ENCODE measurements at places on chromosomes 11 and 22.

DNA sequence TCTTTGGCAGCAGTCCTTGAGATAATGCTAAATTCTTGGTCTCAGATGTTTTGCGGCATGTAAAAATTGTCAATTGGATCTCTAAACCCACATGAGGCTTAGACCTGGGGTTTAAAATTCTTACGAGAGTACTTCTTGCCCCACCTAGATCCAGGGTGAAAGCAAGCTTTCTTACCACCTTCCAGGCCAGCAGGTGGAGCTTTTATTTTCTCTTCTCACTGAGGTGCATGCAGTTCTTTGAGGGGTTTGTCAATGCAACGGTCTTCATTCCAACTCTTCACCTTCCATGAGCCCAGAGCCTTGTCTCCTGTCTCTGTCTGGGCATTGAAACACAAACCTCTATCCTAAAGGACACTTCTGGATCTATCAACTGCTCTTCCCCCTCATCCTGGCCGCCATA is 154.1 kb downstream of the MYO18B start:
- no peak for DNase-seq

GRCh38 chr11:46391578-46392420 is at the start of gene CHRM4:
Gene CHRM4 (minus strand): TSS chr11:46391776. CDS start chr11:46386557, 5,219 bp downstream.
- DNase-seq = no peak

DNA sequence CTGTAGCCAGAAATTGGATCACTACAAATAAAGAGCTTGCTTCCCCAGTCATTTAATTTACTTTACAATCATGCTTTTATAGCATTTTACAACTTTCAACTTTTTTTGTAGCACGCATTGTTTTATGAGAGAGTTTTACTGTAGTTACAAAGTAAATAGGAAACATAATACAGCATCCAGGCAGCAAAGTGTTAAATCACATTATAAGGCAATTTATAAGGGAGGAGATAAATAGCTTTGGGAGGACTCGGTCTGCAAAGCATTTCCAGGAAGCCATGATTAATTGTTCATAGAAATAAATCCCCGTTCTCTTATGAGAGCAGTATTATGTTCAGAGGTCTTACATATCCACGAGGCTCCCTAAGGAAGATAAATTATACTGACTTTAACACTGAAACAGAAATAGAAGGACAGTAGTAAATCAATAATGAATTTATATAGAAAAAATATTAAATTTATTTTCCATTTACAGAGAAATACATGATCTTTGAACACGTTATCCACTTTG is 792.6 kb upstream of the RAG2 start:
- no peak for DNase-seq

GRCh38 chr11:18748766-18749365 is 22.9 kb upstream of the IGSF22 start:
- DNase-seq = no peak

DNA sequence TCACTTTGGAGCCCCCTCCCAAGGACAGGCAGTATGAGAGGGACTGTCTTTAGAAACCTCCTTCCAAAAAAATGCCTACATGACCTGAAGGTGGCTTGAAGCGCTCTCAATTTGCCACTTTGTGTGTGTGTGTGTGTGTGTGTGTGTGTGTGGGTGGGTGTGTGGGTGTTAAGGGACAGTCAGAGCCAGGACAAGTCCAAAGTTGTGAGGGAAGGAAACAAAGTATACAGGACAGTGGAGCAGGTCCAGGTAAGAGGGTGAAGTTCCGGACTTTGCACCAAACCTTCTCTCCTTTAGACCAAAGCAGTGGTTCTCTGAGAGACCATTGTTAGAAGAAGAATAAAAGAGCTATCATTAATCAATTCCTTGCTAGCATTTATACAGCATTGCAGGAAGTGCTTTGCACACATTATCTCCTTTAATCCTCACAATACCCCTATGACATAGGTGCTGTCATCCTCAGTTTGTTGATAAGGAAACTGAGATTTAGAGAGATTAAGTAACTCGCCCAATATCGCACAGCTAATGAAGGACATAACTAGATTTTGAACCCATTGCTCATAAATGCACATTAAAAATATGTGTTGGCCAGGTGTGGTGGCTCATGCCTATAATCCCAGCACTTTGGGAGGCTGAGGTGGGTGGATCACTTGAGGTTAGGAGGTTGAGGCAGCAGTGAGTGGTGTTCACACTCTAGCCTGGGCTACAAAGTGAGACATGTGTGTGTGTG is 12.4 kb upstream of the SLC5A1 start:
- DNase-seq = no peak

DNA sequence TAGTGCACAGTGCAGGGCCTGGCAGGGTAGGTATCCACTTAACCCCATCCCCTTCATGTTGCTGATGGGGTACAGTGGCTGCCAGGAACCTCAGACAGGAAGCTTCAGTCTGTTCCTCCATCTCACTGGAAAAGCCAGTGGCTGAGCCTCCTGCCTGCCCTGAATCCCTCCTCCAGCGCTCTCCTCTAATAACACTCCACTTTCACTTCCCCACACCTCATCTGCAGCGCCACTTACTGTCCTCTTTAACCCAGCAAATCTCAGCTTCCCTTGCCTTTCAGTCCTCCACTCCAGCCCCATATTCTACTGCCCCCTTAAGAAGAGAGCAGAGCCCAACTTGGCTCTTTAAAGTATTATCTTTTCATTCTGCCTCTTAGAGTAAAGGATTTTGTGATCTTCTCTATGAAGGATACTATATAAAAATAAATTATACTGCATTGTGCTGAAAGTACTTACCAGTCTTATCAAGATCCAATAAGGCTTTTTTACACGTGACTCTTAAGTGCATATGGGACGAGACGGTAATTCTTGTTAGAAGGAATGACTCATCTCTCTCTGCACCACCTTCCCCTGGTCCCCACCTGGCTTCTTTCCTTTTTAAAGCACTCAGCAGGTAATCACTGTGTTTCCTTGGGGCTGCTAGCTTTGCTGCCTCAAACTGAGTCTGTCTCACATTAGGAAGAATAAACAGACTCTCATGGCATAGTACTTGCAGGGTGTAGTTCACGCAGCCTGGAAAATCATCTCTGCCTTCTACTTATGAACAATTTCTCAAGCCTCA is 238.0 kb upstream of the NARS2 start:
- no peak for DNase-seq

- DNase-seq = peak; percentile 68
Observed at GRCh38 chr22:40487663-40488249, 117.4 kb downstream of the SGSM3 start.

DNA sequence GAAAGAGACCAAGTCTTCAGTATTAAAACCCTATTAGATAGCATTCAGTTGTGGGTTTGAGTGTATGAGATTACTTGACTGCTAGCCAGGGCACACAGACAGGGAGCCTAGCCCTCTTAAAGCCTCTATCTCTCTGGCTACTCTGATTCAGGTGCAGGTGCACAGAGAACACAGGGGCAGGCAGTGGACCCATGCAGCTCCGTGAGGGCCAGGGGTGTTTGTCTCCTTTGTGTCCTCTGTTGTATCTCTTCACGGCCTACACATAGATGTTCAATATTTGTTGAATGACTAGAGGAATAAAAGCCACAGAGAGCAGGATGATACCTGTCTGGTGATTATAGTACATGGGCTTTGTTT is 21.5 kb upstream of the AIFM3 start:
- DNase-seq = no peak

DNA sequence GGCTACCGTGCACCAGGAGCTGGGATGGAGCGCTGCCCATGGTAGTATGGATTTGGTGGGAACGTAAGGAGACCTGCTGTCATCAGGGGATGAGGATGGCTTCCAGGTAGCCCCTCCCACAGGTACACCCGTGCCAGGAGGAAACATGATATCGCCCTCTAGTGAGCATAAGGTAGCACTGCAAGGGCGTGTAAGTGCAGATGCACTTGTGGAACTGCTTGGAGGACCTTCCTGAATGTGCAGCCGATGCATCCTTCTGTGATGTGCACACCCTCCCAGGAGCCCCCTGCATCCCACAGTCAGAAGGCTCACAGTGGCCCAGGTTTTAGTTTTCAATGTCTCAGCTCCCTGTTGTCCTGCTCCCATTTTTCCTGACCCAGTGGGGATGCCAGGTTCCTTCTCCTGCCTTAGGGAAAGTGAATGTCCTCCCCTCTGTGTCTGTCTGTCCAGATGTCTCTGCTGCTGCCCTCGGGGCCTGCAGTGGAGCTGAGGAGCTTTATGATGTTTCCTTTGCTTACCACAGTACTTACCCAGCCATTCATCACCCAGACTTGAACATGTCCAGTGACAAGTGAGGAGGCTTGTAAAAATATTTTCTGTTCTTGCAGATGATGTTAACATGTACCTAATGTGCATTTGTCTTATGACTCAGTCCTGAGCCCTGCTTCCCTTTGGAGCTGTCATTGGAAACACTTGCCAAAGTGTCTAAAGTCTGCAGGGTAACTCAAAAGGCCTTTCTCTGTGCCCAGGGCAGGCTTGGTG is 49.2 kb downstream of the DBX1 start:
- DNase-seq = no peak

- DNase-seq = peak; percentile 50
Observed at GRCh38 chr22:50581031-50581949, 1.4 kb downstream of the CHKB start.

- DNase-seq = no peak
Observed at GRCh38 chr11:70716986-70717775, 318.9 kb downstream of the CTTN start.

DNA sequence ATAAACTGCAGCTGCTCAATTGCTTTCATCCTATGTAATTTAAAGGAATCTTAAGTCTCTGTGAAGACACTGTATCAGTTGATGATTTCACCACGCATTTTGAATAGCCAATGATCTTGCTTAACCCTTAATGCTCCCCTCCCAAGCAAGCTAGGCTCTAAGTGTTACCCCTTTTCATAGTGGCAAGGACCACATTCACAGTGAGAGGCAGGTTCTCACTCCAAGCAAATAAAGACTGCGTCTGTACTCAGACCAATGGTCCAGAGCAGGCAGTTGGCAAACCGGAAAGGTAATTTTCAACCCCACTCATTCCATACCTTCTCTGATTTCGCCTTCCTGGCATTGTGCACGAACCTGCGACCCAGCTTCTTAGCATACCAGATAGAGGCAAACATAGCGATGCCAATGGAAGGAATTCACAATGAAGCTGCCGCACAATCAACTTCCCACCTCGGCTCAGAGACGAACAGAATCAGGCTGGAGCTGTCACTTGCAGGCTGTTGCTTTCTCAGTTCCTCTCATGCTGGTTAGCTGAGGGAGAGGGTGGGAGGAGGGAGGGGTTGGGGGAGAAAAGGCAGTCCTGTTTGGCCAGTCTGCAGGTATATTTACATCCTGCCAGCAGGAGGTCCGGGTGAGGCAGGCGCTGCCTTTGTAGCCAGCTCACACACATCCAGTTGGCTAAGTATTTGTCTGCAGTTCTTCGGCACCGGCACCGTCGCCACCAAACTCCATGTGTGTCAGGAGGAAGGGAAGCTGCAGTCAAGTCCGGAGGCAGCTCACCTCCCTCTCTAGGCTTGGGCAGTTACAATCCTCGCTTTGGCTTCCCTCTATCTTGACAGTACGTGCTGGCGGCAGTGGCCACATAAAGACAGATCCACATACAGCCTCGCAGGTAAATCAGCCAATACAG is 1151.2 kb upstream of the CCDC90B start:
- no peak for DNase-seq

DNA sequence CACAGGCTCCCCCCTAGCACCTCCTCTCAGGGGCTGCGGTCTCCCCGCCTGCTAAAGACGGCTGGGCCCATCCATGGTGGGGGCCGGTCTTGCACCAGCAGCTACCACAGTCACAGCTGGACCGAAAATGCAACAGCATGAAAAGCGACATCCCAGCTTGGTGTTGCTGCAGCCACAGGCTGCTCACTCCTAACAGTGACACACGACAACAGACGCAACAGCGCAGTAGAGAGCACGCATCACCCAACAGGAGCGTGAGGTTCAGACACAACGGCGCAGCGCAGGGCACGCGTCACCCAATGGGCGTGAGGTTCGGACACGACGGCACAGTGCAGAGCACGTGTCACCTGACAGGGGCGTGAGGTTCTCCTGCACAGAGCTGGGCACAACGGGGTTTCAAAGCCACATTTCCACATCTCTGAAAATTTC is 24.1 kb downstream of the TOLLIP start:
- no peak for DNase-seq

DNA sequence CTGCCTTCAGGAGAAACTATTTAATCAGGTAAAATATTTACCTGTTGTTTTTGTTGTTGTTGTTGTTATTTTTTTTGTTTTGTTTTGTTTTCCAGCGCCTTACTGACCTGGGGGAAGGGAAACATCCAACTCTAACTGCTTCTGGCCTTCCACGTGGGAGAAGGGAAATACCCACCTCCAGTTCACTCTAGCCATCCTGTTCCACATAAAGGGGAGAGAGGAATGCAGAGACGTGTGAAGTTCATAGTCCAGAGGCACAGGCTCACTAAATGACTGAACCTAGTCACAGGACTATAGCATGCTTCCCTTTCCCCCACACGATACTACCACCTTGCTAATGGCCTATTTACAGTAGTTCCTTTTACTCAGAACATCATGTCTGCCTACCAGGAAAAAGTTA is 72.4 kb upstream of the VSTM5 start:
- no peak for DNase-seq

GRCh38 chr11:119684361-119685110 is 44.5 kb downstream of the NECTIN1 start:
- peak; percentile 68 for DNase-seq

- no peak for DNase-seq
Observed at GRCh38 chr11:61594907-61595257, 14.0 kb upstream of the SYT7 start.

- no peak for DNase-seq
Observed at GRCh38 chr11:71112990-71113389, 139.4 kb downstream of the SHANK2 start.

- DNase-seq = no peak
Observed at GRCh38 chr11:34910817-34911216, 5.4 kb downstream of the APIP start.

DNA sequence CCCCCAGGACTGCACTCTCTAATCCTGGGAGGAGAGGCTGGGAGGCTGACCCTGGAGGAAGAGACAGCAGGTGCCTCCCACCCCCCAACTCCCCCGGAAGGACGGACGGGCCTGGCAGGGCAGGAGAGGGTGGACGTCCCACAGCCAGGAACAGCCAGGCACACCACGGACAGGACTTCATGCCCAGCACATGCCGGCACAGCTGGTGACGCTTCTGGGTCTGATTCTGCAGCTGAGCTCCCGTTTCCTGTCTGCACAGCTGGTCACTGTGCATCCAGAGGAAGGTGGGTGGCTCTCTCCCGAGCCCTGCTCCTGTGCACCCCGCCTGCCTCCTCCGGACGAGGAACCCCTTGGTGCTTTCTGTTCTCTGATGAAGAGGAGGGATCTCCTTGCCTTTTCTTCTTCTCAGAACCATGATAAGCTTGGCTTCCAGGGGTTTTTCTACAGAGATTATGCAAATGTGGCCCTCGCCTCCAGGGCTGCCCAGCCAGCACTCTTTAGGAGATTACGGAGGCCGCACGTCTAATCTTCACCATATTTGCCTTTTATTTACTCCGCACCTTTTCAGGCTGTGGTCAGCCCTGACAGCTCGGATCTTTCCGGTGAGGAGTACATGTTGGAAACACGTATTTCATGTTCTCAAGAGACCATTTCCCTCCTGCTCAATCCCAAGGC is 1295.8 kb downstream of the BRD1 start:
- DNase-seq = no peak

GRCh38 chr11:77726524-77726923 is 88.9 kb upstream of the CLNS1A start:
- DNase-seq = no peak
